ENCODE measurements at places on chromosomes 11 and 22. TPM values are rescaled to one million over a fixed set of nuclear protein-coding genes. Genes with fewer than 3 reads are reported as not detected.

DNA sequence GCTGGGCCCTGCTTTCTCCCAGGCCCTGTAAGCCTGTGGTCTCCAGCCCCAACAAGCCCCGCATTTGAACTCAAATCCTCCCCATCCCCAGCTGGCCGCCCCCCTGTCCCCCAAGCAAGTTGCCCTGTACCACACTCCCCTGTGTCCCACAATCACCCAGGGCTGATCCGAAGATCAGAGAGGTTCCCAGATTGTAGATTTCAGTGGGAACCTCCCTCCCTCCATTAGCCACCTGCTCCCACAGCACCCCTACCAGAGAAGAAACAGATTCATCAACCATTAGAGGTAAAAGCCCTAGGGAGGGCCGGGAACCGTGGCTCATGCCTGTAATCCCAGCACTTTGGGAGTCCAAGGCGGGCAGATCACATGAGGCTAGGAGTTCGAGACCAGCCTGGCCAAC lies 107.5 kb downstream of the FEZ1 start:
- DNase-seq, result no peak

DNA sequence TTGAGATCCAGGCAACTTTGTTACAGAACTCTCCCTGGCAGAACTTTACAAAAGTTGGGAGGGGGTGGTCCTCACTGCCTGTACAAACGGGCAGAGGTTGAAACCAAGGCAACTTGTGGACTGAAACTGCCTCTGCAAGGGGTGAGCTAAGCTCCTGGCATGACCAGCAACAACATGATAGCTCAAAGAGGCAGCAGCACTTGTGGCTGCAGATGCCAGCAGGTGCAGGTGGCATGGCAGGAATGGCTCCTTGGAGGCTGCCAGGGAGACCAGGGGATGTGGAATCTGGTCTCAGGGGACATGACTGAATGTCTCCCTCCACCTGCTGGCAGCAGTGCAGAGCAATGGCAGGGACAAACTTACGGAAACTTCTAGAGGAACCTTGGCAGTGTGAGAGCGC lies 38.8 kb upstream of the PHF21A start:
- DNase-seq, result no peak

- no peak for DNase-seq
Measured at GRCh38 chr22:42314709-42315391, 44.4 kb upstream of the TCF20 start.

DNA sequence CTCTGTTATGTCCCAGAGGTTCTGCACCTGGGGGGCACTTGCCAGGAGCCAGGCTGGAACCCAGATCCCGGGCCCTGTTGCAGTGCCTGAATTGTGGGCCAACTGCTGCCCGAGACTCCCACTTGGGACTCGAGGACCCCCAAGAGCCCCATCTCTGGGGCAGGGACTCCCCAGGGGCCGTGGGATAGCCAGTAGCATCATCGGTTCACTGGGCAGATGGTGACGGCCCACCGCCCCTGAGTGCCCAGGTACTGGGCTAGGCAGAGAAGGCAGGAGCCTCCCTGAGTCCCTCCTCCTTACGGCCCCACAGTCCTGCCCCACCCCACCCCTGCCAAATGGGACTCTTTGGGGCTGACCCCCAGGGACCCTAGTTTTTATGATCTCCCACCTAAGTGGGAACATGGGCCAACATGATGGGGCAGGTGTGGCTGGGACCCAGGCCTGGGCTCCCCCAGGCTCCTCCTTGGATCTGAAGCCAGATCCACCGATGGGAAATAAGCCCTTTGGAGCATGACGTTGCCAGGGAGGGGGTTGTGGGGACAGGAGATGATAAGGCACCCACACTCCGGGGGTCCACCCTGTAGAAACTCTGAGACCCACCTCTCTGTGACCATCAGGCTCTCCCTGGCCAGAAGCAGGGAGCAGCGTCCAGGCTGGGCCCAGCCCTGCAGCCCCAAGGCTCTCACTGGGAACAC lies 94.5 kb upstream of the FGF3 start:
- peak; percentile 22 for DNase-seq

DNA sequence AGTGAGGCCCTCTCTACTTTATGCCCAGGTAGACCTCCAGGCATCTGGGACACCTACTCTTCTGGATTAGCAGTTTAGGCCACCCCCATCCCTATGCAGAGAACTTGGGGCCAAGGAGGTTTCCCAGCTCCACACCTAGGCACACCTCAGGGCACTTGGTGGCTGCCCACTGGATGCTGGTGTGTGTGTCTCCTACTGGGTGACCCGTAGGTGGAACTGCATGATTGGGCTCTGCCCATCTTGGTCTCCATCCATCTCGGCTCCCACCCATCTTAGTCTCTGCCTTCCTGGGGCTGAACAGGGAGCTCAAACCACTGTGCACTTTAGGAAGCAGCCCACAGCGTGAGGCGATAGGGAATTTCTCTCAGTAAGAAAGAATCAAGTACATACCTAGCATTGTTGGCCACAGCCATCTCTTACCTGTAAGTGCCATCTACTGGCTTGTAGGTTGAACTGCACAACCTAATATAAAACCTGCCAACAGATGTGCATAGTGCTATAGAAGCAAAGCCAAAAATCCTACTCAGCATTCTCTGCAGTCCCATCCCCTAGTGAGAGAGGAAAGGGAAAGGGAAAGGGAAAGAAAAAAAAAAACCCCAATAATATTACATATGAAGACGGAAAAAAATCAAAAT lies 61.6 kb upstream of the PTPN5 start:
- DNase-seq, result no peak

DNA sequence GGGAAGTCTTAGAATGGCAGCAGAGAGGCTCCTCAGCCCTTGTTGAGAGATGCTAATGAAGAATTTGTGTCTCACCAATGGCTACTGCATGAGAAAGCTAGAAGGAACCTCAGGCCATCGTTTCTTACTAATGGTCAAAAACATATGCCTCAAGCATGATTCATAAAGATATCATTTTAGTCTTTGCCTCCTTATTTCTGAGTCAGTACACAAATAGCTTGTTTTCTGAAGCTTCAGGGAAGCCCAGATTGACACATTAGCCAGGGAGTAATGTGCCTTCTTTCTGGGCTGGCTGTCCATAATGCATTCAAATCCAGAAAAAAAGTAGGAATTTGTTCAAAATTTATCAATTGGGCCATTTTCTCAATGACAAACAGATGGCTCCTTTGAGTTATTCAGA lies 169.4 kb upstream of the ZBED5 start:
- no peak for DNase-seq

DNA sequence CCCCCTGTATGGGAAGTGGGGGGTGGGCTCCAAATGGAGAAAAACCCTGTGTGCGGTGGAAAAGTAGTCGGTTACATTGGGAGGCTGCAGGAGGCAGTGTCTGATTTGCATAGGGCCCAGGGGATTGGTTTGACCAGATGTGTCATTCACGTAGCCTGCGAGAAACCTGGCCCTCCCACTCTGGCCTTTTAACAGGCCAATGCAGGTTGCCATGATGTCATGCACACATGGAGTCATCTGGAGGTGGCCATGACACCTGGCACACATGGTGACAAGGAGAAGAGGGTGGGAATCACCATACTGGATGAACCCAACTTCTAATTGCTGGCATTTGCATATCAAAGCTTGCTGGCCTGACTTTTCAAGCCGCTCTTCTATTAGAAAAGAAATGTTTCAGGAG lies 50.6 kb downstream of the FAM181B start:
- no peak for DNase-seq

- no peak for DNase-seq
Measured at GRCh38 chr11:104645261-104646222, 252.7 kb downstream of the CASP12 start.

DNA sequence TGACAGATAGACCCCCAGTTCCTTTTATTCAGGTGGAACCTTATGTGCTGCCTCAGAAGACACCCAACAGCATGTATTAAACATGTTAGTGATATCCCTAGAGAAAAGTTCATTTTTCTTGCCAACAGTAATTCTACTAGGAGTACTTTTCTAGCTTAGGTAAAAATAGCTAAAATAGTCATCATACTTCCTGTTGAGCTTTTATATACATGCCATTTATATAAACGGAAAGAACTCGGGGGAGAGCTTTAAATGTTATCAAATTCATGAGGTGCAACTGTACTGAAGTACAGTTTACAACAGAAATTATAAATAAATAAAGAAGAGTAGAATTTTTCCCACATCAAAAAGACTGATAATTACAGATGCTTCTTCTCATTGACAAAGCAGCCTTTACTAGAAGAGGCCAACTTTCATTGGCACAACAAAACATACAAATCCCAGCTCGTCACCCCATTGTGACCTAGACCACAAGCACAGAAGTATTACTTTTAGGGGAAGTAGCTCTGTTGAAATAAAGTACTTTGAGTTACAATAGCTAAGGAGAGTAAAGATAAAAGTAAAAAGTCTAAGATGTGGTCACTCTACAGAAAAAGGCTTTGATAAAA lies 59.1 kb upstream of the POU2AF2 start:
- DNase-seq, result no peak

DNA sequence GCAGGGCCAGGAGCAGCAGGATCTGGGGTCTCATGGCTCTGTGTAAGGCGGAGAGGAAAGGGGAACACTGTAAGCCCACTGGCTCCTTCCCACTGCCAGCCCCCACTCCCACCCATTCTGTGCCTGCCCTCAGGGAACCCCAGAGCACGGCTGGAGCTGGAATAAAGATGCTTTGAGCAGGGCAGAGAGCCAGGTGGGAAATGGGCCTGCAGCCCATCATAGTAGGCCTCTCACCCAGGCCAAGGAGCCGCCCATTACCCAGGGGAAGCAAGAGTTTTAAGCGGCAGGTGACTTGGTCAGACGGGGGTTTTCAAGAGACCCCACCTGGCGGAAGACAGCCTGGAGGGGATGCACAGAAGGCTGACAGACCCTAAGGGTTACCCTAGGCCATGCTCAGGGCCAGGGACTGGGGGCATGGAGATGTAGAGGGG lies 4.6 kb downstream of the LRRC32 start:
- DNase-seq, result no peak

GRCh38 chr11:96324912-96325311 lies 18.1 kb downstream of the MAML2 start:
- no peak for DNase-seq

DNA sequence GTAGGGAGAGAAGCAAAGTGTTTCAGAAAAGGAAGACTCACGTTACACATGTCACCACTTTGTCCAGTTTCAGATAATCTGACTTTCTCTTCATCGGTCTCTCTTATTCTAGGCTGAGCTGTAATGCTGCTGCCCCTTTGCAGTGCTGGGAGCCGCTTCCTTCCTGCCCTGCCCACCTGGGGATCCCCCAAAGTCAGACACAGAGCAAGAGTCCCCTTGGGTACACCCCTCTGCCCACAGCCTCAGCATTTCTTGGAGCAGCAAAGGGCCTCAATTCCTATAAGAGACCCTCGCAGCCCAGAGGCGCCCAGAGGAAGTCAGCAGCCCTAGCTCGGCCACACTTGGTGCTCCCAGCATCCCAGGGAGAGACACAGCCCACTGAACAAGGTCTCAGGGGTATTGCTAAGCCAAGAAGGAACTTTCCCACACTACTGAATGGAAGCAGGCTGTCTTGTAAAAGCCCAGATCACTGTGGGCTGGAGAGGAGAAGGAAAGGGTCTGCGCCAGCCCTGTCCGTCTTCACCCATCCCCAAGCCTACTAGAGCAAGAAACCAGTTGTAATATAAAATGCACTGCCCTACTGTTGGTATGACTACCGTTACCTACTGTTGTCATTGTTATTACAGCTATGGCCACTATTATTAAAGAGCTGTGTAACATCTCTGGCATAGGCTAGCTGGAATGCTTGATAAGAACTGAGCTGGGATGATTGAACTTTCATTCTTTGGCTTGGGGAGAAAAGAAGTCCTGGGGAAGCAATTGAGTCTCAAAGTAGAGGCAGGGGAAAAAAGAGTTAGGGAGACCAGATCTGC lies 31.2 kb upstream of the SMIM35 start:
- no peak for DNase-seq

DNA sequence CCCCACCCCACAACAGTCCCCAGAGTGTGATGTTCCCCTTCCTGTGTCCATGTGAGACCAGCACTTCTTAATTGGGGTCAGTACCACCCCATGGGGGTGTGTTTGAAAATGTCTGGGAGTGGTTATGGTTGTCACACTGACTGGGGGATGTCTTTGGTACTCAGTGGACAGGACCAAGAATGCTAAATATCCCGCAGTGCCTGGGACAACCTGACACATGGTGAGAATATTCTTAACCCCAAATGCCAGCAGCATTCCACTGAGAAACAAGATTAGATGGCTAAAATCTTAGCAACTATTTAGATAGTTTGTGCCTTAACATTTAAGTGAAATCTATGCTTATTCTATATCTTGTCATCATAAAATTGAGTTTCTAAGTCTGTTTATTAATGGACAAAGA lies 177.5 kb upstream of the ZBED5 start:
- DNase-seq, result no peak

GRCh38 chr22:49322231-49322630 lies 505.4 kb downstream of the BRD1 start:
- DNase-seq, result no peak

DNA sequence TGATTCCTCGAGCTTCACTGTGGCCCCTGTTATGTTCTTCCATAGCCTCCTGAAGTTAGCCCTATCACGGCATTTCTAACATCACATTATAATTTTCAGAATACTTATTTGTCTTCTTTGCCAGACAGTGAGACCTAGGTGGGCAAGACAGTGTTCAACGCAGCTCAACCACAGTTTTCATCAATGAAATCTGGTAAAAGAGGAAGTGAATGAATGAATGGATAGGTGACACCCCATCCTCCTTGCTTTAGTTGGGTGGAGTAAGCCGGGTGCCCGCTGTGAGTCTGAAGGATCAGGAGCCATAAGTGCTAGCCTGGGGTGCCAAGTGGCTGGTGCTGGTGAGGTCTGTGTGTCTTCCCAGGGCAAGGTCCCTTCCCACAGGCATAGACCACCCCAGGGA lies 60.2 kb upstream of the MTNR1B start:
- no peak for DNase-seq

DNA sequence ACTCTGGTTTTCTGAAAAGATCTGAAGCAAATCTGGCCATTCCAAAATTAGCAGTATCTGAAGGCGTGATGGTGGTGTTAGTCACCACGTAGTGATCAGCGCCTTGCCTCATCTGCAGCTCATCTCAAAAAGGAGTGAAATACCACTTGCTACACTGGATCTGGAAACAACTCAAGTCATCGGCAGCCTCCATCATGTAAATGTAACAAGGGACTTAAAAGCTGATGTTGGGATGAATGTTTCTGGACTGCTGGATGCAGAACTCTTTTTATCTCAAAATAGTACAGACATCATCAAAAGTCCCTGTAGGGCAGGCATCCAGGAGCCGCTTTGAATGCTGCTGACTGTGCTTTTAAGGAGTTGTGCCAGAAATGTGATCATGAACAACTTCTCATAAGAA lies 14.1 kb upstream of the APLP2 start:
- DNase-seq, result no peak

Gene HSPB2
- total RNA-seq, result 0.73 TPM

Gene GRIA4
- 0.89 TPM for total RNA-seq

Gene CST6
- total RNA-seq, result not detected

Gene GANAB
- total RNA-seq, result 270 TPM

Gene POGLUT3
- 14.5 TPM for total RNA-seq

Gene TMEM132A
- 9.2 TPM for total RNA-seq

Gene GALNT18
- 5.9 TPM for total RNA-seq

Gene BBOX1
- total RNA-seq, result not detected

Gene HTR3A
- not detected for total RNA-seq

Gene UNC93B1
- 52.8 TPM for total RNA-seq

Gene LIF
- 8.2 TPM for total RNA-seq

Gene TMPRSS4
- 318 TPM for total RNA-seq
